Umbilical cord (tissue), 2 donors: ENCODE measurements at places on chromosomes 1 and 21. TPM values are rescaled to one million over a fixed set of nuclear protein-coding genes. Genes with fewer than 3 reads are reported as not detected.

GRCh38 chr1:112251766-112252506 is 144.1 kb upstream of the CTTNBP2NL start:
- peak; percentile 5 for DNase-seq

DNA sequence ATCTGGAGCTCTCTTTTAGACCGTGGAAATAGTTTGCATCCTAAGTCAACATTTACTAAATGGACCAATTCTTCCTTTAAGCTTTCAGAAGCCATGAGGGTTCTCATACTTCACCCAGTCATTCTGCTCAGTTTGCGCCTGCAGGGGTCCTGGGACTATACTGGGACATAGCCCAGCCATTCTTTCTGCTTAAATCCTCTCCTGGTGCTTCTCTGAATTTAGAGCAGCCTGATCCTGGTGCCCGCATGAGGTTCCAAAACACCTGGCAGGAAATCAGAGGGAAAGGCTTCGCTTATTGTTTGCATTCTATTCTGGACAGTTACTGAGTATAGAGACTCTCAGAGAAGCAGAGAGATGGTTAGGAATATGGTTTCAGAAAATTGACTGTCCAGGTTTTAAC is 27.0 kb downstream of the TNN start:
- no peak for DNase-seq

- DNase-seq = peak; percentile 62
Measured at GRCh38 chr1:223683586-223684487, 18.3 kb upstream of the CAPN8 start.

DNA sequence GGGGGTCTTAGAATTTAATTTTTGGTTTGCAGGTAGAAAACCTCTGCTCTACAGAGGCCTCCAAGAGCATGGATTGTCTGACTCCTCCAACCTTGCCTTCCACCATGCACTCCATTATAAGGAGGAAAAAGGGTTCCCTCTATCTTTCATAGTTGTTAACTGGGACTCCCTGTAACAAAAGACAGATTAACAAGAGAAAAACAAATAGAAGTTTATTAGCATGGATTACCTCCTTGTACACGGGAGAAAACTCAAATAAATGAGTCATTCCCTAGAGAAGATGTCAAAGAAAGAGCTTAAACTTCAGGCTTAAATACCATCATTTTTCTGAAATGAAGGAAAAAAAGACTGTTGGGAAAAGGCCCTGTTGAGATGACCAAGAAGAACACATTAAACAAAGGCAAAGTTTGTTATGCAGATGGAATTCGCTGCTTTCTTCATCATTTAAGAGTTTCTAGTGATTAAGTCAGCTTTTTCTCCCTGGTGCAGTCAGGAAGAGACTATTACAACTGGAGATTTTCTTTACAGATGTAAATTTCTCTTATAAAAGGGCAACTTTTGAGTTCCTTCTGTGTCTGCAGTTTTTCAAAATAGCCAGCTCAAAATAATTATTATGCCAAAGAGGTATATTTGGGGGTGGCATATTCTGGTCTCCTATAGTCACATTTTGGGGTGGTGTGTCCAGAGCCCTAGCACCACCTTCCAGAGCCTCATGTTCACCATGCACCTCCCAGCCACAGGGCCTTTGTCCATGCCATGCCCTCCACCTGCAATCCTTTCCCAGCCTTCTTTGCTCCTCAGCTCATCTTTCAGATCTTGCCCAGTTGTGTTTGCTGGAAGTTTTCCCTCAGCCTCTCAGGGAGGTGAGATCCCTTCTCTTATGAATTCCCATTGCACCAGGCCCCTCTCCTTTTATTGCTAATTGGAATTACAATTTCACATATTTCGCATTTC is 63.1 kb upstream of the KLHDC7A start:
- no peak for DNase-seq

DNA sequence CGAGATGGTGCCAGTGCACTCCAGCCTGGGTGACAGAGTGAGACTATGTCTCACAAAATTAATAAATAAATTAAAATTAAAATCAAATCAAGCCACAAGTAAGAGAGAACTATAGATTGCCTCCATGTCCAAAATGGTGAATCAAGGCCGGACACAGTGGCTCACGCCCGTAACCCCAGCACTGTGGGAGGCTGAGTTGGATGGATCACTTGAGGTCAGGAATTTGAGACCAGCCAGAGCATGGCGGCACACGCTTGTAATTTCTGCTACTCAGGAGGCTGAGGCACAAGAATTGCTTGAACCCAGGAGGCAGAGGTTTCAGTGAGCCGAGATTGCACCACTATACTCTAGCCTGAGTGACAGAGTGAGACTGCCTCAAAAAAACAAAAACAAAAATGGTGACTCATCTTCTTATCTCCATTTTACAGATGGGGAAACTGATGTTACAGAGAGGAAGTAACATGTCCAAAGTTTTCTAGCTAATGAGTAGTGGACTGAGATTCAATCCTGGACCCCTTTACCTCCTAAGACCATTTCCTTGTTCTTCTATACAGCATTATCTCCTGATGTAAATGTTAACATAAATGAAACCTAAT is 99.0 kb upstream of the HNRNPU start:
- DNase-seq = no peak

DNA sequence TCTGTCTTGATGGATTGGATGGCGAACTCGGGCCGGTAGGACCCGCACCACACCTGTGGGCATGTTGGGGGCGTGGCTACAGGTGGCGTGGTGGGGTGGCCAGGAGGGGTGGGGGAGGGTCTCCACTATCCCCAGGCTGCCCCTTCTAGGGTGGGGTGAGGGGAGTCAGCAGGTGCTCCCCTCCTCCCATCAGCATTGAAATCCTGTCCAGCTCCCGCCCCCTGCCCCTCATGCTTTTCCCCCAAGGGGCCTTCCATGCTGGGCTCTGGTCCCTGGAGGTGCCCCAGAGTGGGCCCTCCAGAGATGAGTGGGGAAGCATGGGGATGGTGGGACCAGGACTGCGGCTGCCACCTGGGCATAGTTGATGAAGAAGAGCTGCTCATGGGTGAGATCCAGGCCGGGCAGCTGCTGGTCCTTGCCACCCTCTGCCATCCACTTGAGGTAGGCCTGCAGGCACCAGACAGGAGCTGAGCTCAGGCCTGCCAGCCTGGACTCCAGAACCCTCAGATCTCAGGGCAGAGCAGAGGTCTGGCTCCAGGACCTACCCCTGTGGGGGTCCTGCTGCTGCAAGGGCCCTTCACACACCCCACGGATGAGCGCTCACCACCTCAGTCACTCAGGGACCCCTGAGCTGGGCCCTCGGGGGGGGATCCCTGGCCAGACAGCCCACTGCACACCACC is 5.1 kb downstream of the PRXL2B start:
- DNase-seq = no peak

GRCh38 chr1:51799372-51799771 is 79.2 kb downstream of the NRDC start:
- no peak for DNase-seq

DNA sequence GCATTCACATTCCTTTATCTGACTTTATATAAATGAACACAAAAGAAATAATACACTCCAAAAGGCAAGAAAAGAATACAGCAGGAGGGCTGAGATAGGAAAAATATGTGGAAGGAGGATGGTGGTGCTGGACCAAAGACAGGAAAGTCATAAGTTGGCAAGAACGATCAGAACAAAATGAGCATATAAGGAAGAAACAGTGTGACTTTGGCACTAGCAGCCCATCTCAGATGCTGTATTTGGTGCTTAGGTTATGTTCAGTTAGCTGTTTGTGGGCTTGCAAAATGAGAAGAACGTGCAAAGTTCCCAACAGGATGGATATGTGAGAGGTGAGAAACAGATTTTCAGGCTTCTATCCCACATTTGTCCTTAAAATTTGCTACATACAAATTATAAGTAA is 719.8 kb upstream of the ADGRL4 start:
- no peak for DNase-seq

DNA sequence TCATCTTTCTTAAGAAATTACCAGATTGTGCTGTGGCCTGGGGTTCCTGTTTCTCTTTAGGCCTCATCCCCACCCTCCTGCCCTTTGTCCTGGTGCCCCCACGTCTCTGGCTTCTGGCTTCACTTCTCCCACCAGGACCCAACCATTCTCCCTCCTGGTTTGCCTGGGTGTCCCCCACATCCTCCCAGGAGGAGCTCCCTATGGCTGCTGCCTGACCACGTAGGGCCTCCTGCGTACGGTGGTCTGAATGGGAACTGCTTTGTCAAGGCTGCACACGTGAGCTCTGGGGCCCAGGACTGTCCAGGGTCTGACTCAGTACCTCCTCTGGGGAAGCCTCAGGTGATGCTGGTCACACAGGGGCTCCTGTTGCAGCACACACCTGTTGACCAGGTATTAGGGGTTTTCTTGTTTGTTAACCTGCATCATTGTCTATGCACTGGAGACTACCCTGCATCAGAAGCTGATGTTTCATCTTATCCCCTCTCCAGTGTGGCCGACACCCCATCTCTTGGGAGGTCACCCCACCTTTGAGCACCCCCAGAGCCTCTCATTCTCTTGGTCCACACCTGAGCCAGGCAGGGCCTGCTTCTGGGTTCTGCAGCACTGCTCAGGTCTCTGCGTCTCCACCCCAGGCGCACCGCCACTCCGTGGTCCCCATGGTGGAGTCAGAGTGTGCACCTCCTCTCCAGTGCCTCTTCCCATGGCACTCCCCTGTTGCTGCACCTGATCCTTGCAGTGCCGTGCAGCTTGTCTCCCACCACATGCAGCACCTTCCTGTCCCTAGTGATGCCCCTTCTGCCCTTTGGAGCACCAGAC is 65.8 kb downstream of the S100B start:
- DNase-seq = no peak

GRCh38 chr1:178566187-178566586 is 53.3 kb downstream of the TEX35 start:
- no peak for DNase-seq

DNA sequence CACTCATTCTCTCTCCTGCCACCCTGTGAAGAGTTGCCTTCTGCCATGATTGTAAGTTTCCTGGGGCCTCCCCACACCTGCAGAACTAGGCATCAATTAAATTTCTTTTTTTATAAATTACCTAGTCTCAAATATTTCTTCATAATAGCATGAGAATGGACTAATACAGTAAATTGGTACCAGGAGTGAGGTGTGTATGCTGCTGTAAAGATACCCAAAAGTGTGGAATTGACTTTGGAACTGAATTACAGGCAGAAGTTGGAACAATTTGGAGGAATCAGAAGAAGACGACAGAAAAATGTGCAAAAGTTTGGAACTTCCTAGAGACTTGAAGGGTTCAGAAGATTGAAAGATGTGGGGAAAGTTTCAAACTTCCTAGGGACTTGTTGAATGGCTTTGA is 308.1 kb upstream of the TMPRSS15 start:
- DNase-seq = no peak

- DNase-seq = no peak
Measured at GRCh38 chr21:28487455-28488070, 505.1 kb downstream of the LTN1 start.

- DNase-seq = peak; percentile 46
Measured at GRCh38 chr1:9289090-9289534, 3.6 kb upstream of the SPSB1 start.

- no peak for DNase-seq
Measured at GRCh38 chr1:22284906-22285548, 142.1 kb upstream of the WNT4 start.

DNA sequence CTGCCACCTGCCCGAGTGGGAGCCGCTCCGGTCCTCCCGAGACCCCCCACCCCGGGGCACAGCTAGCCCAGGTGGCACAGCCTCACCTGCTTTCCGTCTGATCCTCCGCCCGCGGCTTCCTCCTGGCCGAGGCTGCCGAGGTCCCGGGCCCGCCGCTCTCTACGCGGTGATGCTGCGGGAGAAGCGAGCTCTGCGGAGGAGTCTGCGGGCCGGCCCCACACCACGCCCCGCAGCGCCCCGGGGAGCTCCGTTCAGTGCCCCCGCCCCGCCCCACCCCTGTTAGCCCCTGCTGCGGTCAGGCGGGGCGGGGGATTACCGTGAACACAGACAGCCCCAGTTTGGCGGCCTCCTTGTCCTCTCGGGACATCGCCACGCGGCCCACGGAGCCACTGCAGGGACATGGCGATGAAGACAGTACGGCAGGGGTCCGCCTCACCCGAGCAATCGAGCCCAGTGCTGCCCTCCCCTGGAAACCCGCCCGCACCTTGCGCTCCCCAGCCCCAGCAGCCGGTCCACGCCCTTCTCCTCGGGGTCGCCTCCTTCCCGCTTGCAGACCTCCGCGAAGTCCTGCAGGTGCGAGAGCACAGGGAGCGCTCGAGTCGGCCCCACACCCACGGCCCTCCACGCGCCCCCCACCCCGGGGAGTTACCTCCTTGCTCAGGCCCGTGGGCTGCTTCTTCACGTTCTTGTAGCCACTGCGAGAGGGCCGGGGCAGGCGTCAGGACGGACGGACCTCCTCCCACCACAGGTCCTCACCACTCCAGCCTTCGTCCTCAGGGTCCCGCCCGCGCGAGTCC is 933 bp downstream of the C1orf35 start:
- no peak for DNase-seq

DNA sequence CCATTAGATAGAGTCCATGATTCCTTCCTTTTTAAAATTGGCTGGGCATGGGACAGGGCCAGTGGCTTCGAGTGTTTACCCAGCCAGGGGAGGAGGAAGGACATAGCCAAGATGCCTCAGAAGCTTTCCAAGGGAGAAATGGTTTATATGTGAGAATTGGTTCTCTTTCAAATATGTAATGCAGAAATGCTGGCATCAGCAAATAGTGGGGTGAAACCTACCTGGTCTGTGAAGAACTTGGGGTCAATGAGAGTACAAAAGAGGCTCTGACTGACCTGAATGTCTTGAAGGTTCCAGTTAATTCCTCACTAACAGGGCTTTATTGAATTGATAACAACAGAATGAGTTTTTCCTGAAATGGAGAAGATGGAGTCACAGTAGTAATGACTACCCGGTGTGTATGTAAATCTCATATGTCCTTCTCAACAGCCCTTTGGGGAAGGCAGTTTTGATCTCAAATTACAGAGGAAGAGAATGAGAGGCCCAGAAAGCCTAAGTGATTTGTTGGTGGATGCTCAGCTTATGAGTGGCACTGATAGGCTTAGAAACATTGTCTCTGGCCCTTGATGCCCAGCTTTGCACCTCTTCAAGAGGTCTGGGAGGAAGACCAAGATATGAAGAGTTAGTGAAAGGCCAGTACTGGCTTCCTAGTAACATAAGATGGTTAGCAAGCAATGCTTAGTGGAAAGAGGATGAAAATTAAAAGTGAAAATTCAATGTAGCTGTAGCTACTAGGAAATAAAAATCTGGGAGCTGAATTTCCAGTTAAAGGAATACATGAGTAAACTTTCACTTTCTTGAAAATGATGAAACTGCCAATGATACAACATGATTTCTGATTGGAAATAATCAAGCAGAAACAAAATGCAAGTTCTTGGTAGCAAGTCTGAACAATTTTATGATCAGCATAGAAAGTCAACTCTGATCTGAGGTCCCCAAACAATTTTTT is 2.7 kb downstream of the ATF3 start:
- DNase-seq = peak; percentile 30

- DNase-seq = no peak
Measured at GRCh38 chr1:50193002-50193401, 84.3 kb downstream of the ELAVL4 start.

The ZMYND12 gene
- not detected for total RNA-seq

The TRNP1 gene
- 12.0 TPM for total RNA-seq

The RAB42 gene
- 7.0 TPM for total RNA-seq

The XCL1 gene
- 6.5 TPM for total RNA-seq

The ADORA1 gene
- total RNA-seq = 5.8 TPM

The KCNE2 gene
- total RNA-seq = 0.72 TPM

The KRTAP11-1 gene
- 2.4 TPM for total RNA-seq

The ERICH3 gene
- total RNA-seq = 2.4 TPM

The OR2L13 gene
- 3.1 TPM for total RNA-seq

The OLIG2 gene
- not detected for total RNA-seq

The CFHR2 gene
- 4.3 TPM for total RNA-seq
